ENCODE measurements at places on chromosomes 7 and 10. TPM values are rescaled to one million over a fixed set of nuclear protein-coding genes. Genes with fewer than 3 reads are reported as not detected.

DNA sequence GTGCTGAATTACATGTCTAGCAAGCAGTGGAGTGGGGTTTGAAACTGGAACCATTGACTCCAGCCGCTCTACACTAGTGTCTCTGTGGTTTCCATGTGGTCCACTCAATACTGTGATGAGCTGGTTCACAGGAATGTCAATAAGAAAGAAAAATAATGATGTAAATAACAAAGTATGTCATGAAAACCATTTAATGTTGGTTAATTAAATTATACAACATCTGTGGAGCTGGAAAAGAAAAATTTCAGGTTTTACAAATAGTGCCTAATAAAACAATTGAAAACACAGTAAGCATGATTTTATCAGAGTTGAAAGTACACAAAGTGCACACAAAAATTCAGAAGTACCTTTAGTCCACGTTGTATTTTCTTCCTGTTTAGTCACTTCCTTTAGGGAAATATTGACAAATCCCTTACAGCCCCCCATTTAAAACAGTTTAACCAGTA lies 28.7 kb upstream of the NAMPT start:
- no peaks in the 10 kb centered on the region for H3K27me3 ChIP-seq
- H3K27ac ChIP-seq, result no peak overlapping the region
- no peak for DNase-seq
- no peaks in the 10 kb centered on the region for H3K36me3 ChIP-seq
- no peaks in the 10 kb centered on the region for H3K4me1 ChIP-seq

Gene CDC14C
- not detected for total RNA-seq

Gene TAS2R41
- total RNA-seq, result not detected

DNA sequence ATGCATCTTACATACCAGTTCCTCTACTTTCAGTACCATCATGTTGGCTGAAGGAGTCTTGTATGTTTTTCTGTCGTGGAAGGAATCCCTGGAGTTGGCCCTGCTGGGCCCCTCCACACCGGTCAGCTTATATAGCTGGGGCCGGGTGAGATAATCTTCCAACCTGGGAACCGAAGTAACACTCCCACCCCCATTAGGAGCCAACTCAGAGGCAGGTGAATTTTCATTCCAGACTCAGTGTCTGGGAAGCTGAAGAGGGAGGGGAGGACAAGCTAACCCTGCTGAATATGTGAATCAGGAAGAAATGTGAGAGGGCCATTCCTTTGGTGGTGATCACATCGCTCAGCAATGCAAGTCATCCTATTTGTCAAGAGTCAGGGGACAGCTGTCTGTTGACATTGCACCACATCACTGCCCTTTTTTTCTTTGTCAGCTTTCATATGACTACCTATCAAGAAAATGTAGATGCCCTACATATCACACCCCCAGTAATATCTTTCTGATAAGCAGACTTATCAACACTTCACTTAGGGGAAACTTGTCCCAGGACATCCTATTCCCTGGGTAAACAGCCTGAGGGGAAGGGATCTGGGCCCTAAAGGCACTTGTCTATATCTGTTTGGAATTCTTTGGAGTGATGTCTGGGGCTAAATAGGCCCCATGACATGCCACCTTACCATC lies at the start of gene ANKRD1:
TSS of gene ANKRD1 (minus strand) at position 102 of the 681 bp plus-strand sequence. CDS start at position 42, 60 bp downstream.
- peaks cover 36% of the 10 kb centered on the region for H3K36me3 ChIP-seq
- H3K4me3 ChIP-seq, result peak within 1 kb of the TSS; percentile 86

Gene VWC2
- not detected for total RNA-seq

Gene ZNF680
- total RNA-seq, result 21.3 TPM

DNA sequence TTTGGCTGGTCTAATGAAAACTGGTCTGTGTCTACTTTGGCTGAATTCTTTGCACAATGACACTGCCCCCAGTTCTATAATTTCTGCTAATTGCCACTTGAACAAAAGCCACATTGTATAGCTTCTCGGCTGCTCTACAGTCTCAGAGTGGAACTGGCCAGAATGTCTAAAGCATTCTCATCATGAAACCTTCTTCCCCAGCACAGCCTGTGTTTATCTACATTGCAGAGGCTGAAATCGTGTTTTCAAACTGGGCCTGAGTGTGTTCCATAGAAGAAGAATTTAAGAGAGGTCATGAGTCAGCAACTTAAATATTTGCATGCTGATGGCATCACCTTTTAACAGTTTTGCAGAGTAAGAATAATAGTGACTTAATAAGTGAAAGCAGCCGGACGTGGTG lies 177.2 kb downstream of the BUB3 start:
- no peaks in the 10 kb centered on the region for H3K27me3 ChIP-seq
- H3K27ac ChIP-seq, result no peak overlapping the region
- H3K36me3 ChIP-seq, result no peaks in the 10 kb centered on the region
- no peak overlapping the region for H3K4me3 ChIP-seq

DNA sequence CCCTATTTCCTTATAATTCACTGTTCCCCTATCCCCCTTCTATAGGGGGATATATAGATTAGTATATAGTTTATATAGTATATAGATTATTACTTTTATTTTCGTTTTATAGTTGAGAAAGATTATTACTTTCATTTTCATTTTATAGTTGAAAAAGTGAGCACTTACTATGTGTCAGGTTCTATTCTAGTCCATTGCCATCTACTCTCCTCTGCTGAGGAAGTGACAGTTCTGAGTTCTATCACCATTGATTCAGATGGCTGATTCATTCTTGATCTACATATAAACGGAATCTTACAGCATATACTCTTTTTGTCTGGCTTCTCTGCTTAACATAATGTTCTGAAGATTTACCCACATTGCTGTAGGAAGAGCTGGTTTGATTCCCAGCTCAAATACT lies 20.7 kb upstream of the CAV2 start:
- H3K27ac ChIP-seq, result no peak overlapping the region
- no peaks in the 10 kb centered on the region for H3K4me1 ChIP-seq
- H3K36me3 ChIP-seq, result no peaks in the 10 kb centered on the region
- no peak for DNase-seq
- H3K4me3 ChIP-seq, result no peak overlapping the region

Gene NUTM2E
- 0.63 TPM for total RNA-seq
